Right cardiac atrium (tissue), 5 donors: ENCODE measurements at places on chromosomes 5 and 9. TPM values are rescaled to one million over a fixed set of nuclear protein-coding genes. Genes with fewer than 3 reads are reported as not detected.

- peak; percentile 67 for DNase-seq
These were observed 84.1 kb downstream of the KIAA1958 start for GRCh38 chr9:112570671-112571167.

DNA sequence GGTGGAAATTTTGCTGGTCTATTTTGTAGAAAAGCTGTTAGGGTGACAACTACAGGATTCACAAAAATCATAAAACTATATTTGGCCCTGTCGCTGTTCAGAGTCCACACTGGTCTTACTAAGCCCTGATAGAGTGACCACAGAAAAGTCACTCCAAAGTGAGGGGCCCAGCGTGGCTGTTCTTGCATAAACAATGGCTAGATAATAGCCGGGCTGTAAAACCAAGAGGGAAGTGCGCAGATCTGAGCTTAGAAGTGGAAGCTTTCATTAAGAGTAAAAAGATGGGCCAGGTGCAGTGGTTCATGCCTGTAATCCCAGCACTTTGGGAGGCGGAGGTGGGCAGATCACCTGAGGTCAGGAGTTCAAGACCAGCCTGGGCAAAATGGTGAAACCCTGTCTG, 15.5 kb upstream of the CTSL start:
- no peak for DNase-seq

- no peak for DNase-seq
These were observed 74.0 kb upstream of the MIER3 start for GRCh38 chr5:57025961-57026360.

DNA sequence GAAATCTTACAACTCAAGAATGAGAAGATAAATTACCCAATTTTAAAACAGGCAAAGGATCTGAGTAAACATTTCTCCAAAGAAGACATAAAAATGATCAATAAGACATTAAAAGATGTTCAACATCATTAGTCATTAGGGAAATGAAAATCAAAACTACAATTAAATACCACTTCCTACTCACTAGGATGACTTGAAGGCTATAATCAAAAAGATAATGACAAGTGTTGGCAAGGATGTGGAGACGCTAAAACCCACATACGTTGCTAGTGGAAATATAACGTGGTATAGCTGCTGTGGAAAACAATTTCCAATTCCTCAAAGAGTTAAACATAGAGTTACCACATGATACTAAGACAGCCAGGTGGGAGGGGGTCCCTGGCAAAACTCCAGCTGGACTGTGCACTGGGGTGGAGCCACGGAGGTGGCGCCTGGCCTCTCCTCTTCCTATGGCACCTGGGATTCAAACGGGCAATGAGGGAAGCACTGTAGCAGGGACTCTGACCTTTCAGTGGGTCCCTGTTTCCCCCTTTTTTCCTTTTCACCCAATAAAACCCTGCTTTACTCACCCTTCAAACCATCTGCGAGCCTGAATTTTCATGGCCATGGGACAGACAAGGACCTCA, 5.9 kb downstream of the ARSB start:
- DNase-seq = no peak

- DNase-seq = no peak
These were observed 28.0 kb upstream of the LRRC14B start for GRCh38 chr5:163338-163620.

DNA sequence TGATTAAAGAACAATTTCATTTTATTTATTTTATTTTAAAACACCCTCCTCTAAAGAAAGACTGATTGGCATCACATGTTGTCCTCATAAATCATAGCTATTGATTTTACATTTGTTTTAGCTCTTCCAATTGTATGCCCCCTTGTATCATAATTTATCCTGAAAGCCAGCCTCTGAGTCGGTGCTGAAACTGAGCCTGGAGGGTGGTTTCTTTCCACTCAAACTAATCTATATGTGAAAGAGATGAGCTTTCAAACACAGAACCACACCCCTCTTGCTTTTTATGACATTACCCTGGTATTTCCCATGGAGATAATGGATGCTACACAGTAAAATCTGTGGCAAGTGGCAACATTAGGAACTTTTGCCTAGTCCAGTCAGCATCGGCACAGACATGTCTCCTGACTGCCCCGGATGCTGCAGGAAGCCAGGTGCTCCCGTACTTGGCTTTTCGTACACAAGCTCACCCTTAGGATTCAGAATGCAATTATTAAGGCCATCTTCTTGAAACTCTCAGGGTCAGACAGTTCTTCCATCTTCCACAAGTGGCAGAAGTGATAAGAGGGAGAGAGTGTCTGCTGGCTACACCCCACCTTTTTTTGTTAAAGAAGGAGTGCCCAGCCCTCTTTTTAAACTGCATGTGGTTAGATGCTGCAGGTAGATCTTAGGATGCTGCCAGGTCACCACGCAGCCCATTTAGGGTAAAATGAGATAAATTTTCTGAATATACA, 91.1 kb downstream of the SNCAIP start:
- DNase-seq = no peak

DNA sequence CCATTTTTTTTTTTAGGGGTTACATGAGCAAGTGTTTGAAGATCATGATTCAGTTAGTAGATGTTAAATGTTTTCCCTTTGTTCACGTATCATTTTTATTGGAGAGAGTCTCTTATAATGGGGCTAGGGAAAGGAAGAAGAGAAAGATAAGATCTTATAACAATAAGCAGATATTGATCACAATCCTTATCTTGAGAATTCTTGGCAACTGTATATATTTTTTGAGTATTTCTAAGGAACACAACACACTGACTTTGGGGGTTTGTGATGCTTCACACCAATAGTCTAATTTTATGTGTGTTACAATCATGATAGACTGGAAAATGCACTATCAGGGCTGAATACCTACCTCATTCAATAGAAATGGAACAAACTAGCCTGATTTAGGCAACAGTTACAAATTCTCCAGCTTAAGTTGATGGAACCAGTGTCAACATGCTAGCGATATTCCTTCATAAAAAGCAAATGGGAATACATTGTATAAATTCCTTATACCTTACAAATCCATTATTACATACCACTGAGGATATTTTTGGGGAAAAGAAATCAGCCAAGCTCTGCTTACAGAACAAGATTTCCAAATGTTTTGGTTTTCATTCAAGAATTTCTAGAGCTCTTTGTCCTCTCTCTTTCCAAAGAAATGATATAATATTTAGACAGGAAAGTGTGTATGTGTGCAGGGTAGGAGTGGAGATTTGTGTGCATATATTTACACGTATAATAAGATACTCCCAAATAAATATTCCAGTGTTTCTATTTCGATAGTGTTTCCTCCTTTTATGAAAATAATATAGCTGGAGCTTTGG, 41.5 kb downstream of the SVEP1 start:
- DNase-seq = no peak

- DNase-seq = no peak
These were observed 500.0 kb downstream of the SPATA31D1 start for GRCh38 chr9:82488313-82489200.

DNA sequence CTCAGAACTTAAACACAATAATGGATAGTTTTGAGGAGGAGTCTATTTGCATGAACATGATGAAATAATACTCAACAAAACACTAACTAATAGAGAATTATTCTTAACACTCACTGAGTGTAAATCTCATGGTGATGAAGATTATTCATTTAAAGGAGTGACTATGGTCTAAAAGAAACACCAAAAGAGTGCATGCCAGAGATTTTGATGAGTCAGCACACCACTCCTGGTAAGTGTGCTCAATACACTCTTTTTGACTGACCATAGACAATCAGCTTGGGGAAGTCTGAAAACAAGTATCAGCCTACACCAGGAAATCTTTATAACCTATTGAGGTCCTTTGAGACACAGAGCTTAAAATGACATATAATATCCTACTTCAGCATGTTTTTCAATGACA, 6.8 kb upstream of the FST start:
- DNase-seq = no peak

DNA sequence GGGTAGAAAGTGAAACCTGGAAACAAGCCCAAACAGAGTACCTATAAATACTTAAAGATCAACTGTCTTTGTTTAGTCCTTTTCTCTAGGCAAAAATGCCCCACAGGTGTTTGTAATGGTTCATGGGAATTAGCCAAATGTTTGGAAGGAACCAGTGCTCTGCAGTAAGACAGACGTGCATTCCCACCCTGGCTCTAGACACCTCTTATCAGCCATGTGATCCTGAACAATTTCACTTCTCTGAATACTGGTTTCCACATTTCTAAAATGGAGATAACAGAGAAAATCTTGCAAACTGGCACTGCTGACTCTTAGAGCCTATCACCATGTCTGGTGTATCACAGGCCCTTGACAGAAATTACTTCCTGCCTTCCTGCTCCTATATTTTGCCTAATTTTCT, 30.0 kb downstream of the GLIS3 start:
- no peak for DNase-seq

DNA sequence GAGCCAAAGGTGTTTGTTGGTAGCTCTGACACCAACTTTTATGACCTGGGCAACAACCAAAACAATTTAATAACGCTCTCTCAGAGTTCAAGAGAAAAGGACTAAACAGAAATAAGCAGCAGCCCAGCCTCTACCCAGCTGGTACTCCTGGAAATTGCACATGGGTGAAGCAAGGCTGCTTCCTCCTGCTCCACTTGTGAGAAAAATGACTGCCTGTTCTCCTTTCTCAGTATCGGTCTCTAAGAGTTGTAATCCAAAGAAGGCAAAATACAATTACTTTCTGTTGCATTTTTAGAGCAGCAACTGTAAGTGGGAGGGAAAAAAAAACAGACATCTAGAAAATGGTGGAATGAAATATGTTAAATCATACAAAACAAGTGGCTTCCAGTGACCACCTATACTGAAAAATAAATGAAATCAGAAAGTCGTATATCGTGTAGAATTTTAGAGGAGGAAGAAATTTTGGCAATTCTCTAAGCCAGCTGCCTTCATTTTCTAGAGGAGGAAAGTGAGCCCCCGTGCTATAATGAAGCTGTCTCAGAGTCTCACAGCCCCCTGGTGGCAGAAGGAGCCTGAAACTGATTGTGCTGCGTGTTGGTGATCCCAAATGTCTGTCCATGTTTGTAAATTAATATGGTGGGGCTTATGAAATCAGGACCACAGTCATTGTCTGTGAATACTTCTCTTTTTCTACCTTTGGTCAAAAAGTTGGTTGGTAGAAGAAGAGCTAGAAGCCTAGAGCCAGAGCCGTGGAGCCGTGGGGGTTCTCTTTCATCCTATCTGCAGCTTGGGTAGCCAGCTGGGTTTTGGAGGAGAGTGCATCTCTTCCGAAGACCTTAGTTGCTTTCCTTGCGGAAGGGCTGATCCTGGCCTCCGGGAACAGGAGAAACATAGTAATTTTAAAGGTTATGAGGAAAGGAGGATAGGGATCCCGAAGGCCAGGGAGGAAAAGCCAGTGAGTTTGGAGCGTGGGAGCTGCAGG, 139.9 kb downstream of the PIP5K1B start:
- peak; percentile 72 for DNase-seq

- DNase-seq = no peak
These were observed 3.4 kb downstream of the MEIKIN start for GRCh38 chr5:131942016-131942415.

GRCh38 chr5:127585661-127586060, 63.2 kb upstream of the CTXN3 start:
- DNase-seq = no peak

- DNase-seq = no peak
These were observed 55.9 kb upstream of the IL12B start for GRCh38 chr5:159386028-159386711.

- no peak for DNase-seq
These were observed 216.9 kb upstream of the ZNF608 start for GRCh38 chr5:124963236-124963919.

GRCh38 chr9:2465921-2466460, 155.6 kb upstream of the VLDLR start:
- no peak for DNase-seq

DNA sequence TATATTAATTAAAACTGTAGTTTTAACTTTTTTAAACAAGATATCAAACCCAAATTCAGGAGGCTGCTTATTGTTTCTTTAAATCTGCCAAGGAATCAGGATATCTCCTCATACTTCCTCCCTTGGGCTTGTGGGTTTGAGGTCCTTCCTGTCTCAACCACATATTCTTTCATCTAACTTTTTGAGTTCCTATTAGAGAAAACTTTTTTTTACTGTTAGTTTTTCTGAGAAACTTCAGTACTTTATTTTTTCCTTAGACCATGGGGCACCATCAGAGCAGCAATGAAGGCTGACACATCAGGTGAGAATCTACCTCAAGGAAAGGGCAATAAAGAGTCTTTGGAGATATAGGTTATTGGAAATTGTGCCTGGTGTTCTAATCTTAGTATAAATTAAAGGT, 56.7 kb downstream of the TSSK1B start:
- DNase-seq = no peak

- no peak for DNase-seq
These were observed 48.4 kb upstream of the AFAP1L1 start for GRCh38 chr5:149223081-149223848.

- no peak for DNase-seq
These were observed 65.4 kb upstream of the HAND1 start for GRCh38 chr5:154543380-154543779.

- no peak for DNase-seq
These were observed 124.2 kb upstream of the TRPM3 start for GRCh38 chr9:71245651-71246050.

GRCh38 chr5:170590566-170590965, 86.7 kb downstream of the KCNIP1 start:
- no peak for DNase-seq

DNA sequence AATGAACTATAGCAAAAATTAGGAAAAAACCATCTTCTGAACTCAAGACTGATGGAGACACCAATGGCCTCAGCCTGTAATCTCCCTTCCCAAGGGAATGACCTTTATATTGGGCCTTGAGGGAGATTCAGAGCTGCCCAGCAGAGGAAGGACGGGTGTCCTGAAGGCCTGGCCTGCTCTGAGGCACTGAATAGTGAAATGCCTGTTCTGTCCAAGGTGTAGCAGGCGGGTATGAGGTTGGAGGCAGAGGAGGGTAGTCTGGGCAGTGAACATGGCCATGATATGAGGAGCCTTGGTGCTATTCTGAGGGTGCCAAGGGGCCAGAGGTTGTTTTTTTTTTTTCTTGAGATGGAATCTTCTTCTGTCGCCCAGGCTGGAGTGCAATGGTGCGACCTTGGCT, 25.0 kb downstream of the PSD2 start:
- DNase-seq = no peak

HSD17B3 gene
- total RNA-seq = 1.8 TPM

SPOCK1 gene
- 149 TPM for total RNA-seq

KIF4B gene
- total RNA-seq = not detected

OMD gene
- 13.5 TPM for total RNA-seq

FBP2 gene
- not detected for total RNA-seq

ANKRD31 gene
- 0.14 TPM for total RNA-seq

TMEM161B gene
- 12.6 TPM for total RNA-seq

CBY3 gene
- total RNA-seq = not detected

DND1 gene
- 0.23 TPM for total RNA-seq

MYO10 gene
- total RNA-seq = 3.8 TPM
